ENCODE measurements at places on chromosomes 7 and 10.

DNA sequence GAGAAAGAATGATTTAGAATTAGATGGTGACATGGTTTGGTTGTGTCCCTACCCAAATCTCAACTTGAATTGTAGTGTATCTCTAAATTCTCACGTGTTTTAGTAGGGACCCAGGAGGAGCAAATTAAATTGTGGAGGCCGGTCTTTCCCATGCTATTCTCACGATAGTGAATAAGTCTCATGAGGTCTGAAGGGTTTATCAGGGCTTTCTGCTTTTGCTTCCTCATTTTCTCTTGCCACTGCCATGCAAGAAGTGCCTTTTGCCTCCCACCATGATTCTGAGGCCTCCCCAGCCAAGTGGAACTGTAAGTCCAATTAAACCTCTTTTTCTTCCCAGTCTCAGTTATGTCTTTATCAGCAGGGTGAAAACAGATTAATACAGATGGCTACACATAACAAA, 167.4 kb upstream of the SVIL start:
- DNase-seq = no peak

- DNase-seq = no peak
These were observed 223.5 kb upstream of the GHITM start for GRCh38 chr10:83915801-83916200.

DNA sequence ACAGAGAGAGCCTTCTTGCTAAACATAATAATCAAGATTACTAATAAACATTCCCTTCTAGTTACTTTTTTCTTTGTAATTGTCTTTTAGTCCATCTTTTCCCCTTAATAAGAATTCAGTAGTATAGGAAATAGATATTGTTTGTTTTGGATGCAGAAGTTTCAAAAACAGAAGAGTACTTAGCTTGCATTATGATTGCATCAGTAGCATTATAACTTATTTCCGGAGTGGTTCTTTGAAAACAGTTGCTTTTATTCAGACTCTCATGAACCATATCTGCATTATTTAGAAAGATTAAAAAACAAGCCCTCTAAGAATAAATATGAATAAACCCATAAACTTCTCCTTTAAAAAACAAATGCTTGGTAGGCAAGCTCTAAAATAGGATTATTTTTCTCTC, 34.0 kb upstream of the DKK1 start:
- no peak for DNase-seq

- DNase-seq = no peak
These were observed 176.9 kb upstream of the PRSS58 start for GRCh38 chr7:142434666-142435167.

DNA sequence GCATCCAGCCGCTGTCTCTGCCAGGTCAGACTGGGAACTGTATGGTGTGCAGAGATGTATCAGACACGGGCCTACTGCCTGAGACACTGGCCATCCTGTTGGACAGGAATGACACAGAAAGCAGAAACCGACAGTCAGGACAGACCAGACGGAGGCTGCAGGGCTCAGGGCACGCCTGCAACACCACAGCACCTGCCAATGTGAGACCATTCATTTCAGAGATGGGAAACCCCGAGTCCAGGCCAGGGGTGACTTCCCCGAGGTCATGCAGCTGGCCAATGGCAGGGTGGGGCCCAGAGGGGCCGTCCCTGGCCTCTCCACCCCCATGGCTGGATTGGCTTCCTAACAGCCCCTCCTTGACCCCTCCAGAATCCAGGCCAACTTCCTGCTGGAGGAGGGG, 34.7 kb downstream of the GRID1 start:
- DNase-seq = no peak

Data from sciatic nerve (tissue), 2 donors.